ENCODE measurements at places on chromosomes 4 and X. TPM values are rescaled to one million over a fixed set of nuclear protein-coding genes. Genes with fewer than 3 reads are reported as not detected.

BEX2 gene
- not detected for total RNA-seq

DNA sequence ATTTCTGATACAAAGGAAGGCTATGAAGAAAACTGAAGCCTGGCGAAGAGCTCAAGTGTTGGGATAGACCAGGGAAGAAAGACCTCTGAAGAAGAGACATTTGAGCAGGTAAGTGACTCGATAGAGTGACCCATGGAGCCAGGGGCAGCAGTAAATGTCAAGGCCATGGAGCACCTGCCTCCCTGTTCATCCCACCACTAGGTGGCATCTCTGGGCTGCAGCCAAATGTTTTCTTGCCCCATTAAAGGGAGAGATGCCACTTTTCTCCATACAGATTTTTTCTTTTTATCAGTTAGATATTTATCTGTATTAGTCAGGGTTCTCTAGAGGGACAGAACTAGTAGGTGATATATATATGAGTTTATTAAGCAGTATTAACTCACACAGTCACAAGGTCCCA lies 4.9 kb upstream of the ZNF81 start:
- peaks cover 5% of the 10 kb centered on the region for H3K4me1 ChIP-seq
- H3K4me3 ChIP-seq: no peak overlapping the region
- DNase-seq: peak; percentile 51
- no peaks in the 10 kb centered on the region for H3K27me3 ChIP-seq

STATH gene
- total RNA-seq: not detected

ZNF185 gene
- 3.2 TPM for total RNA-seq

DNA sequence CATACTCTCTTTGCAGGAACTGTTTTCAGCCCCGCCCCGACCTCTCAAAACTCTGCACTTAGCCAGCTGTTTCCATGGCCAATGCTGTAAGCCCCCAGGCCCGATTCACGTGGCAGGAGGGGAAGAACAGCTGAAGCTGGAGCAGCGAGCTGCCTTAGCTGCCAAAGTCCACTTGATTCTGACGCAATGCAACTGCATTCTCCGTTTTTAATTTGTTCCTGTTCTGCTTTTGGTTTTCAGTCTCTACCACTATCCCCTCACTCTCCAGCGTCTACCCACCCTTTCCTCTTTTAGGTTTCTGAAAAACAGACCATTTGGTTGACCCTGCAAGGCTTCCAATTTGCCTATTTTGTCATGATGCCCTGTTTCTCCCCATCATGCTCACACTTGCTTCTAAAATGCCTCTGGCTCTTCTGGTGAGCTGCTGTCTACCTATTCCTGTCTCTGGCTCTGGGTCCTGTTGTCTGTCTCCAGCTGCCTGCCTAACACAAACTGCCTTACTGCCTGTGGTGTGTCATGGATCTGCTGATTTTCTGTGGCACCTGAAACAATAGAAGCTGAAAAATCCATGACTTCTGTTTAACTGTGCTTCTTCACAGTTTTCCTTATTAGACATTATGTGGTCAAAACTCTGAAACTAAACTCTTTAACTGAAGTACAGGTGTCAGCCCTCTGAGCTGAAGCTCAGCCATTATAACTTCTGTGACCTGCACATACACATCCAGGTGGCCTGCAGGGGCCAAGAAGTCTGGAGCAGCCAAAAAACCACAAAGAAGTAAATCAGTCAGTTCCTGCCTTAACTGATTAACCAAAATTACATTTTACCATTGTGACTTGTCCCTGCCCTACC lies 160.5 kb upstream of the AGTR2 start:
- H3K4me3 ChIP-seq: no peak overlapping the region
- H3K36me3 ChIP-seq: no peaks in the 10 kb centered on the region
- H3K27me3 ChIP-seq: no peaks in the 10 kb centered on the region
- no peaks in the 10 kb centered on the region for H3K4me1 ChIP-seq
- peak; percentile 72 for DNase-seq

TMPRSS11B gene
- not detected for total RNA-seq

KLHL13 gene
- total RNA-seq: 45.0 TPM

OTOP1 gene
- total RNA-seq: not detected

MAGEA12 gene
- total RNA-seq: not detected

GRCh38 chrX:37434362-37434761 lies 85.2 kb downstream of the PRRG1 start:
- H3K27me3 ChIP-seq: no peaks in the 10 kb centered on the region
- H3K4me3 ChIP-seq: no peak overlapping the region
- no peaks in the 10 kb centered on the region for H3K4me1 ChIP-seq
- H3K27ac ChIP-seq: no peak overlapping the region
- no peak for DNase-seq
- H3K36me3 ChIP-seq: no peaks in the 10 kb centered on the region

DNA sequence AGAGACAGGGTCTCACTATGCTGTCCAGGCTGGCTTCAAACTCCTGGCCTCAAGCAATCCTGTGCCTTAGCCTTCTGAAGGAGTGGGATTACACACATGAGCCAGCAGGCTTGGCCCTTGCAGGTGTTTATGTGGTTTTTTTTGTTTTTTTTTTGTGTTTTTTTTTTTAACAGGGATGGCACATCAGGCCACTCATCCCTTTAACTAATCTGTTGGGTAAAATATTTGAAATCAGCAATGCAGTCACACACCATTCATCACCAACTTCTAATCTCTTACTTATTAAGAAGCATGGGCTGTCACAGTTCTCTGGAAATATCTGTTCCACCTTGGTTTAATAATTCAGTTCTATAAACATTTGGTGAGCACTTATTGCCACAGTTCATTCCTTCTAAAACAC lies 12.3 kb downstream of the CCDC160 start:
- no peaks in the 10 kb centered on the region for H3K27me3 ChIP-seq
- no peak for DNase-seq
- no peak overlapping the region for H3K27ac ChIP-seq

DNA sequence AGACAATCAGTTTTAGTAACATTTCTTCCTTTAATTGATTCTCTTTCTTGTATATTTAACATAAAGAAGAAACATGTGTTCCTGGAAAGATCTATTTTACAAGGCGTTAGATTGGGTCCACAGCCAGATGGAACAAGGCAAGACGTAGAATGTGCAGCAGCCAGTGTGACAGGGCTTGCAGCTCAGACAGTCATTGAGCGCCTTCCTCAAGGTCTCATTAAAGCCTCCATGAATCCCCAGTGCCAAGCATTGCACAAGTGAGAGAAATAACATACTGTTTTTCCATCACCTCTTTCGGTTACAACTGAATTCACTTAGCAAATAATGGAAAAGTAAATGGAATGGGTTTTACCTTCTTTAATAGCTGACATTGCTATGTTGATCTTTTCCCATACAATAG lies 292.5 kb downstream of the USP46 start:
- no peak overlapping the region for H3K4me3 ChIP-seq
- no peaks in the 10 kb centered on the region for H3K36me3 ChIP-seq
- DNase-seq: no peak
- H3K27me3 ChIP-seq: no peaks in the 10 kb centered on the region
- H3K4me1 ChIP-seq: no peaks in the 10 kb centered on the region
- no peak overlapping the region for H3K27ac ChIP-seq

DYNLT3 gene
- total RNA-seq: 14.7 TPM
